ENCODE measurements at places on chromosomes 6 and 20.

GRCh38 chr20:23335521-23335920 is 15.1 kb upstream of the NXT1 start:
- DNase-seq = no peak

DNA sequence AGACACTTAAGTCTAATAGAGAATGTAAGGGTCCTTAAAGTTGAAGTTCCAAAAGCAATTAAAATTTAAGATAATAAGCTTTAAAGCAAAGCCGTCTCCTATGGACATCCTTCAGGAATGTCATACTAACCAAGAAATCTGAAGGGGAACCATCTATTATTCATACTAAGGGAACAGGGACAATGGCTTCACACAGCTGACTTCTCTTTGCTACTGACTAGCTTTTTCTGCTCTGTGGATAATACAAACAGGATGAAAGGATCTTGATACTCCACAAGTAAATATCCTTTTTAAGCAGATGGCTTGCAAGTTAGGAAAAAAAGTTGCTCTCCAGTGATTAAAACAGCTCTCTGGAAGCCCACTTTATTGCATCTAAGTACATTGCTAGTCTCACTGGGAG is 178.6 kb downstream of the BACH2 start:
- DNase-seq = no peak

- peak; percentile 66 for DNase-seq
Measured at GRCh38 chr6:157106487-157106886, 216.8 kb downstream of the TMEM242 start.

DNA sequence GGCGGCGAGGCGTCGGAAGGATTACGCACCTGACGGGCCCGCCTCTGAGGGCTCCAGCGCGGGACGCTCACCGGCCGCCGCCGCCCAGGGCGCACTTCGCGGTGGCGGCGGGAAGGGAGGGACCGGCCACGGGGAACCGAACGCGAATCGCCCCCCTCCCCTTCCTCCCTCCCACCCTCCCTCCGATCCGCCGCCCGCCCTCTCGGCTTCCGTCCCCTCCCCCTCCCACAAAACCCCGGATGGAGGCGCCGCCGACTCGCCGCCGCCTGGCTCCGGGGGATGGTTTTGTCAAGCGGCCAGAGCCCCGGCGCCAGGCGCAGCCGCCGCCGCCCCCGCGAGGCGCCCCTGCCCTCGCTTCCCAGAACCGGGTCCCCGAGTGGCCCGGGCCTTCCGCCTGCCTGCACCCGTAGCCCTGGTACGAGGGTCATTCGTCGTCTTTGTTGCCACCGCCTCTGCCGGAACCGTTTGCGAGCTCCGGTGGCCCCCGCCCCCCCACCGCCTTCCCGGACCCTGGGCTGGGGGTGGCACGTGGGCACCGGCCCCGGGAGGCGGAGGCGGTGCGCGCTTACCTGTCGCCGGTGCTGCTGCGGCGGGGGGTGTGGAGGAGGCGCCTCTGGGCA is 398 bp downstream of the ZBTB2 start:
- peak; percentile 77 for DNase-seq

GRCh38 chr6:36114798-36115408 is 15.4 kb upstream of the MAPK13 start:
- DNase-seq = no peak

- DNase-seq = no peak
Measured at GRCh38 chr6:125279961-125280360, 21.8 kb downstream of the HDDC2 start.

DNA sequence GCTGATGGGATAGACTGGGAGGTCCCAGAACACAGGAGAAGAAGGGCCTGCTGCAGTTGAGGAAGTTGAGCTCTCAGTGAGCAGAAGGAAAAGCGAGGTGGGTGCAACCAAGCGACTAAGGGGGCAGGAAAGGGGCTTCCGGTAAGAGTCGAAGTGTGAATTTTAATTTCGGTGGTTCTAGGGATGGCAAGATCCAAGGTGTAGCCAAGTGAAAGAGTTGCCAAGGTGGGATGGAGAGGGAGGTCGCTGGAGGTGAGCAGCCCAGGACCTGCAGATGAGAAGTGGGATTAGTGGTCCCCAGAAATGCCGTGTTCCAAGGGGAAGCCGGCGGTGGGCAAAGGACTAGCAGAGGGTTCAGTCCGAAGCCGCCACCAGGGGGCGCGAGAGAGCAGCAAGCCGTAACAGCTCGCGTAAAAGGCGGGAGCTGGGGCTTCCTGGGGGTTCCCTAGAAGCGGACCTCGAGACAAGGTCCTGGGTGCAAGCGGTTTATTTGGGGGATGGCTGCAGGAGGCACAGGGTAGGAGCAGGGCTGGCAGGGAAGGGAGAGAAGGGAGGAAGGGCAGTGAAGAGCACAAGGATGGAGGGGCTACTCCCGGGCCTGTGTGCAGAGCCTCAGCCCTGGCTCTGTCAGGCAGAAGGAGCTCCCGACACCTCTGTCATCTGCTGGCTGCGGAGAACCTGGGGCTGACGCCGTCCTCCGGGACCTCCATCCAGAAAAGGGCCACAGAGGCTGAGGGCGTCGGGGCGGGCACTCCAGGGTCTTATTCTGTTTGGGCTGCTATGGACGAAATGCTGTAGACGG is 103.6 kb downstream of the PAX1 start:
- DNase-seq = no peak

DNA sequence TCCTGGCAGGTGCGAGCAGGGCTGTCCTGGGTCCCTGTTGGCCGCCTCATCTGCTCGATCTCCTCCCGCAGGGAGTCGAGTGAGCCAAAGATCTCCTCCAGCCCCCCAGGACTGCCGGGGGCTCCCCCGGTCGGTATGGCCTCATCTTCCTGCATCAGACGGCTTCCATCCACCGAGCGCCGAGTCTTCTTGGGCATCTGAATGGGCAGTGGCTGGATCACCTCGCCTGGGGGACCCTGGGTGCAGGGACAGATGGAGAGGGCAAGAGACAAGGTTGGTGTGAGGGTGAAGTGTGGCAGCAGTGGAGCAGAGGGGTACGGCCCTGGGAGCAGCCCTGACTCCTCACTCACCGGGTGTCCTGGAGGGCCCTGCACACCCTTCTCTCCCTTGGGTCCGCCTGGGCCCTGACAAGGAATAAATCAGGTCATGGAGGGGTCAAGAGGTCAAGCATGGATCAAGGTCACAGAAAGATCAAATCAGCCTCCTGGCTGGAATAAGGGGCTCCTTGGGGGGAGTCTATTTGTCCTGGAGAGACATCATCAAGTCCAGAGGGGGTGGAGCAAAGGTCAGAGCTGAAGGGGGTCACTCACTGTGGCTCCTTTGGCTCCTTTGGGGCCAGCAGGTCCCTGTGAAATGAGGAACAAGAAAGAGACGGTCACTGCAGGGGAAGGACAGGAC is 26.5 kb downstream of the COL11A2 start:
- no peak for DNase-seq

- DNase-seq = no peak
Measured at GRCh38 chr20:63769891-63770474, 30.4 kb downstream of the SLC2A4RG start.

GRCh38 chr20:50277460-50278376 is 87.1 kb downstream of the CEBPB start:
- DNase-seq = no peak

GRCh38 chr6:130159956-130160355 is 62.8 kb downstream of the SAMD3 start:
- no peak for DNase-seq

GRCh38 chr6:52373151-52373690 is 11.3 kb downstream of the PAQR8 start:
- no peak for DNase-seq

DNA sequence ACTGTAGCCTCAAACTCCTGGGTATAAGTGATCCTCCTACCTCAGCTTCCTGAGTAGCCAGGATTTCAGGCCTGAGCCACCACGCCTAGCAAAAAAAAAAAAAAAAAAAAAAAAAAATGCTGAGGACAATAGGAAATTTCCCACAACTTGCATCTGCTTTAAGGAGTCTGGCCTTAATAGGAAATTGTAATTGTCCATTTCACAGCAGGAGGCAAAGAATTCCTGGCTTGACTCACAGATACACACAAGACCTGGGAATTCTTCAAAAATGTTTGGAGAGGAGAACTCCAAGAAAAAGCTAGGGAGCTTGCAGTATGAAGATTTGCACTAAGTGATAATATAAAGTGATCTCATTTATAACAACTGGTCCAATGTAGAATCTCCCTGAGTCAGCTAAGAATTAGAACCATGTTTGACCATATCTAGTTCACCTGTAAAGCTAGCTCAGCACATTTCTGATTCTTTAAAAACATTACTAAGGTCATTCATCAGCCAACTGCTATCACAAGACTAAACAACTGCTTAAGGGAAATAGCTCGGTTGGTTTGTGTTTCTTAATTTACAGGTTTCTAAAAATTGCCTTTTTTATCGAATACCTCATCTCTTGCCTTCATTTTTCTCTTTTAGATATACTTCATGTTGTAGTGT is 80.2 kb upstream of the SLC2A12 start:
- peak; percentile 65 for DNase-seq

GRCh38 chr6:104940893-104941728 is 15.8 kb upstream of the LIN28B start:
- peak; percentile 26 for DNase-seq

- no peak for DNase-seq
Measured at GRCh38 chr6:157059781-157060180, 263.5 kb downstream of the TMEM242 start.

GRCh38 chr6:116779573-116780164 is 14.2 kb upstream of the FAM162B start:
- DNase-seq = peak; percentile 15

- DNase-seq = no peak
Measured at GRCh38 chr6:2885967-2886735, 17.0 kb downstream of the SERPINB9 start.

DNA sequence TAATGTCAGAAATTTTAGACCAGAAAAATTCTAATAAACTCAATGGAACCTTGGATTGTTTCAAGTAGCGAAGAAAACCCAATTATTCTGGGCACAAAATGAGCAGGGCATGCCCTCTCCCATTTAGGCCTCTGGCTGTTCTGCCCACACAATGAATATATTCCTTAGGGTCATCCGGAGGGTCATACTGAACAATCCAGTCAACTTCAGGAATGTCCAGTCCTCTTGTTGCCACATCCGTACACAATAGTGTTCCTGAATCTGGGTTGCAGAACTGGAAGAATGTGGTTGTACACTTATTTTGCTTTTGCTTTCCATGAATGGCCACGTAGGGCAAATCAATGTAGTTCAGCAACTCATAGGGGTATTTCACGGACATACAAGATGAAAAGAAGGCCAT is 23.4 kb upstream of the RNF144B start:
- no peak for DNase-seq

DNA sequence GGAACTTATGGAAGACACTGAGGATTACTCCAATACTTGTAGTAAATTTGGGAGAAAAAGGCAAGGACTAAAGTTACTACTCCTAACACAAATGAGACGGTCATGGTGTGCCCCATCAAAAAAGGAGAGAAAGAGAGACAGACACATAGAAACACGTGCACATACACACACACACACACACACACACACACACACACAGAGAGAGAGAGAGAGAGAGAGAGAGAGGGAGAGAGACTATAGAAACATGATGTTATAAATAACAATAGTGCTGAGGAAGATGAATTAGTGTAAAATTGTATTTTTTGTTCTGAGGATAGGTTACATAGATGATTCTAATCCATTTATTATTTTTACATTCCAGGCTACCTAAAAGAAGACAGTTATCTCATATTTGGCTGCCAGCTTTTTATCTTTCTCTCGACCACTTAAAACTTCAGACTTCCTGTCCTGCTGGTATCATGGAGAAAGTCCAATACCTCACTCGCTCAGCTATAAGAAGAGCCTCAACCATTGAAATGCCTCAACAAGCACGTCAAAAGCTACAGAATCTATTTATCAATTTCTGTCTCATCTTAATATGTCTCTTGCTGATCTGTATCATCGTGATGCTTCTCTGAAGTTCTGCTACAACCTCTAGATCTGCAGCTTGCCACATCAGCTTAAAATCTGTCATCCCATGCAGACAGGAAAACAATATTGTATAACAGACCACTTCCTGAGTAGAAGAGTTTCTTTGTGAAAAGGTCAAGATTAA is 10.5 kb downstream of the PLN start:
- DNase-seq = peak; percentile 54

DNA sequence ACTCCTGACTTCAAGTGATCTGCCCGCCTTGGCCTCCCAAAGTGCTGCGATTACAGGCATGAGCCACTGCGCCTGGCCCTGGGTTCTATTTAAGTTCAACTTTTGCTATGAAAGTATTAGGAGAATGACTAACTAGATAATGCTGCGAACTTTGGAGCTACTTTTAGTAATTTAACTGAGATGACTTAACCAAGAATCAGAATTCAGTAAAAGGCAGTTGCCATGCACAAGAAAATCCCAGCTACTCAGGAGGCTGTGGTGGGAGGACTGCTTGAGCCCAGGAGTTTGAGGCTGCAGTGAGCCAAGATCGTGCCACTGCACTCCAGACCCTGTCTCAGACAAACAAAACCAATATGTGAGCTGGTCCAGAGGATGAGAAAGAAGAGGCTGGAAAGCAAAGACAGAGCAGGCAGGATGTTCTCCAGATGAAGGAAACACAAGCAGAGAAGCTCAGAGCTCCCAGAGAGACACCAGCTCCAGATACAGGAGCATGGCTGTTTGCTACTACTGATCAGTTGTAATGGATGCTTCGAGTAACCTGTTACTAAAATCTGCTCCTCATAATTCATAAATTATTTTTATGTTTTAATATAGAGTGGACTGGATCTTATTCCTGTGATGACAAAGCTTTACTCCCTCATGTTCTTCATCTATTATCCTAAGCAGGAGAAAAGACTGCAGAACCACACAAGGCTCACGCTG is 23.9 kb downstream of the ZNF217 start:
- no peak for DNase-seq

- no peak for DNase-seq
Measured at GRCh38 chr6:138508676-138508988, 9.3 kb upstream of the NHSL1 start.

DNA sequence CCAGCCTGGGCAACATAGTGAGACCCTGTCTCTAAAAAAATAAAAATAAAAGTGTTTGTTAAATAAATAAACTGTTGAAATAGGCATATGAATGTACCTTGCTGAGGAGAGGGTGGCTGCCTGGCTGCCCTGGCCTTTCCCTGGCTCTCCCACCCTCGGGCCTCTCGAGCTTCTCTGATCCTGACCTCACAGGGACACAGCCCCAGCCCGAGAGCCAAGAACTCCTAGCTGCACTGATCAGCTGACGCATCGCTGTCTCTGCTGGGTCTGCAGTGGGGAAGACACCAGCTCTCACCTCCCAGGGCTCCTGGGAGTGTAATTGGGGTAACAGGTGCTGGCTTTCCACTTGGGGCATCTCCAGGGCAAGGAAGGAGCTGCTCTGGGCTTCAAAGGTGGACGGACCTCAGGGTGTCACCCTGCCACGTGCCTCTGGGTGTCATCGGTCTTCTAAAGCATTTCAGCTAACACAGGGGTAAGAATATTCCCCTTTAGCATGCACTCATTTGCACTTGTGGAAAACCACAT is 6.9 kb downstream of the TCF15 start:
- DNase-seq = no peak

GRCh38 chr6:150975136-150975535 is 109.6 kb downstream of the MTHFD1L start:
- no peak for DNase-seq

GRCh38 chr6:43964659-43965570 is 162.3 kb downstream of the MRPL14 start:
- DNase-seq = no peak

- DNase-seq = no peak
Measured at GRCh38 chr6:53770780-53771249, 24.0 kb upstream of the LRRC1 start.

- DNase-seq = peak; percentile 64
Measured at GRCh38 chr6:87151781-87152525, 3.4 kb upstream of the ZNF292 start.

- DNase-seq = peak; percentile 19
Measured at GRCh38 chr6:136341967-136342366, 52.3 kb upstream of the BCLAF1 start.

- DNase-seq = peak; percentile 93
Measured at GRCh38 chr6:163413345-163414116, 987 bp upstream of the QKI start.

- DNase-seq = no peak
Measured at GRCh38 chr20:24366336-24367004, 103.0 kb upstream of the SYNDIG1 start.
